ENCODE measurements at places on chromosomes 7 and 10.

DNA sequence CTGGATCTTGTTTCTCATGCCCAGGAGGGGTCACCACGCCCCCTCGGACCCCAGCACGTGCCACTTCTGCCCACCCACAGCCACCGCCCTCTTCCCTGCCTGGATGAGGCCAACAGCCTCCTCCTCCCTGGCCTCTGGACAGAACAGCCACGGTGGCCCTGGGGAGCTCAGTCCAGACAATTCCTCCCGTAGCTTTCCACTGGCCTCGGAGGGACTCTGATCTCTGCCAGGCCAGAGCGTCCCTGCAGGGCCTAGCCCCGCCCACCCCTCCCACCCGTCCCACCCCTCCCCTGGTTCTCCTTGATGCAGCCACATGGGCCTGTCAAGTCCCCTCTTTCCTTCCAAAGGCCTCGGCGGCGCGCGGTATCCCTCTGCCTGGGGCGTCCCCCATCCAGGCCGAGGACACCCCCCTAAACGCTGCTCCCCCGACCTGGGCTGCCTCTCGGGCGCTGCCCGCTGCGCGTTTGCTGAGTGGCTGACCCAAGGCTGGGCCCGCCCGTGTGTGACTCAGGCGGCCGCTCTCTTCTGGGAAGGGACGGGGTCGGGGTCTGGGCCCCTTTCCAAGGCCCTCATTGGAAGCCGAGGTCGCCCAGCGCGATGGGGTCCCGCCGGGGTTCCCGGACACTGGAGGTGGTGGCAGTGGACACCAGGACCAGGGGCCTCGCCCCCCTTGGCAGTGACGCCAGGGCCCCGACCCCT, 557 bp downstream of the TMEM120A start:
- peak; percentile 24 for DNase-seq

- DNase-seq, result no peak
Observed at GRCh38 chr7:140605337-140605736, 35.3 kb downstream of the DENND2A start.

DNA sequence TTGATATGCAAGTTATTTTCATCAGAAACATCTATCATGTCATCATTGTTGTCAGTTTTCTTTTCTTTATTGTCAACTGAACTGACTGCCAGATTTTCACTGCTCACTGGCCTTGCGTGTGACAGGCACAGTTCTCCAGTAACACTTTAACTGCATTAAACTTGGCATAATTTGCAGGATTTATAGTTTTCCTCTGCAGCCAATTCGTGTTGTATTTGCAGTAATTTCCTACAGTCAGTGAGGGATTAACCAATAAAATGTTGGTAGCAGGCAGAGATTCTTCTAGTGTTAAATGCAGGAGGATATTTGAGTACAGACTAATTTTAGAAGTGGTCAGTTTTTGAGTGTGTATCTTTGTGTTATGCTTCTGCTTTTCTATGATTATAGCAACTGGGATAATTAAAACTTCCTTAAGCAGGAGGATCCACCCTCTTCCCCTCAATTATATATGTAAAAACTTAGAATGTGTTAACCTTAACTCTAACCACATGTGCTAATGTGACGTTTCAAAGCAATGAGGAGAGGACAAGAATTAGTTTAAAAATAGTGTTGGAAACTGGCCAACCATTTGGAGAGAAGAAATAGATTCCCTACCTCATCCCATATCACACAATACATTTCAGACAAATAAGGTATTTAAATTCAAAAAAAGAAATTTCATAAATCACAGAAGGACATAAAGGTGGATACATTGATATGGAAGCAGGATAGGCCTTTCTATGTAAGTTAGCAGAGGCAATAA, 365.5 kb upstream of the BMPER start:
- no peak for DNase-seq

DNA sequence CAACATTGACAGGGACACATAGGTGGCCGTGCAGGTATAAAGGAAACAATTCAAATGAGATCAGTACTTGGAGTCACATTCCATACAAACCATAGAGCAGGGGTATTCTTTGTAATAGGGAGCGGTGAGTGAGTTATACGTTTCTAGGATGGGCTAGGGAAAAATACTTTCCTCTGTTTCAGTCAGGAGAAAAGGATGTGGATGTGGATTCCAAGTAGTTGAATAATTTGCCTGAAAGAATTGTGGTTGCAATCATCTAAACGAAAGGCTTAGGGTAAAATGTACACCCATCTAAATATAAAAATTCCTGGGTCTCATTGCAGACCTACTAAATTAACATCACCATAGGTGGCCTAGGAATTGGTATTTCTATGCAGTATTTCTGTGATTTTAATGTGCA, 270.7 kb upstream of the IGFBP3 start:
- no peak for DNase-seq

DNA sequence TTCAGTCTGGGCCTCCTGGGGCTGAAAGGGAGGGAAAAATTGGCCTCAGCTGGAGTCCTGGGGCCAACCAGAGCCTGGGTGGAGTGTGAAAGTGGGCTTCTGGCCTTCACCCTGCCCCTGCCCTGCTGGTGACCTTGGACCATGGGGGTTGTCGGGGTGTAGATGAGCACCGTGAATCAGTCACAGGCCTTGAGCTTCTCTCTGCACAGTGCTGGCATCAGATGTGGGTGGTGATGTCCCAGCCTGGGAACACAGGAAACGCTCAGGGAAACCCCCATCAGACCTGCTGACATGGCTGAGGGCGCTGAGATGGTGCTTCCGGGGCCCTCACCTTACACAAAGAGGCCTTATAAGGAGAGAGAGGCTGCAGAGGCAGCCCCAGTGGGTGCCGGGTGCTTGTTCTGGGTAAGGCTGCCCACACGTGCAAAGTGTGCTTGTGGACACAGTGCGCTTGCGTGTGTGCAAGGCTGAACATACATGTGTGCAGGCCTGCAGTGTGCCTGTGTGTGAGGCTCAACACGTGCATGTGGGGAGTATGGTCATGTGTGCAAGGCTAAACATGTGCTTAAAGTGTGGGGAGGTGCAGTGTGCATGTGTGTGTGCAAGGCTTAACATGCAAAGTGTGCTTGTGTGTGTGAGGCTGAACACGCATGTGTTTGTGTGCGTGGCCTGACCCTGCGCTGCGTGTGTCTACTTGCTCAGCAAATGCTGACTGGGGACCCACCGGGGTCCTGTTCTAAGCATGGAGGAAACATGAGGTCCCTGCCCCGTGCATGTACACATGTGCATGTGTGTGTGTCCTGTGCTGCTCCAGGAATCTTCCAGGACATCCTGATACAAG, 6.5 kb downstream of the ARPC1B start:
- DNase-seq, result no peak

DNA sequence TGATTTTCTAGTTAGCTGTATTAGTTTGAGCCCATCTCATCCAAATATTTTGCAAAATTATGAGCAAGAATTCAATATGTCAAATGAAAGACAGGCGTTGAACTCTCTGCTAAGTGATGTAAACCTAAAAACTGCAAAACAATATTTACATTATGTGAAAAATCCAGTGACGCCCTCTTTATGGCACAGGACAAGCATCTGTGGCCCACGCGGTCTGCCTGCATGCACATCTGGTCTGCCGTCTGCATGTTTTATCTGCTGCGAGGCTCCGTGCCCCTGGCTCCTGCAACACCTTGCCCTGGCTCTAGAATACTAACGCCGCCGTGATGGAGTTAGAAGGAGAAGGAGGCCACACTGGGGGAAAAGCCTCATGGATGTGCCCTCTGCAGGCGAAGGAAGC, 142.0 kb downstream of the SVIL start:
- DNase-seq, result no peak

- DNase-seq, result no peak
Observed at GRCh38 chr7:29424295-29424983, 139.2 kb upstream of the PRR15 start.

- no peak for DNase-seq
Observed at GRCh38 chr10:35552650-35553342, 52.3 kb upstream of the GJD4 start.

DNA sequence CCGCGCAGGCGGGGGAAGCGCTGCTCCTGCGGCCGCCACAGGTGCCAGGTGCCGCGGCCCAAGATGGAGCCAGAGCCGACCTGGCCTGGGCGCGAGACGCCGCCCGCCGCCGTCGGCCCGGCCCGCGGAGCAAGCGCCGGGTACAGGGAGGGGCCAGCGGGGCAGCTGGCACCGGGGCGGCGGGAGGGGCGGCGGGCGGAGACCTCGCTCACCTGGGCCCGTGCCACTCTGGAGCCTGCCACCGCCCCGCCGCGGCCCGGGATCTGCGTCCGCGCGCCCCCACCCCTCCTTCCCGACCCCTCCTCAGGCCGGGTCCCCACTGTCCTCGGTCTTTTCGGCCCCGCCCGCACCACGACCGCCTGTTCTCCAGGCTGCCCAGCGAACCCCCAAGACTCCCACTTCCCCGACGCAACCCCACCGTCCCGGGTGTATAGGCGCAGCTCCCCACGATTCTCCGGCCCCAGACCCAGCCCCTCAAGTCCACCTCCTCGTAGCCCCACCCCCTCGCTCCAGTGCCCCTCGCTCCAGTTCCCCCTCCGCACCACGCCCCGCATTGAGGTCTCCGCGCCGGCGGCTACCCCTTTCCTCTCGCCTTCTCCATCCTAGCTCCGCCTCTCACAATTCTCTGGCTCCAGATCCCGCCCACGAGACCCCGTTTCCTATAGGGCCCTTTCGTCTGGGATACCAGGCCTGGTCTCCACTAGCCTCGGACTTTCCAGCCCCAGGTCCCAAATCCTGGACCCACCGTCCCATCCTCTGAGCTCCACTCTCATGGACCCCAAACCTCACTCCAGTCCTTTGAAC, at the start of gene GPRIN2:
Gene GPRIN2 (minus strand): TSS at position 144 of the 804 bp plus-strand sequence. CDS start 5,922 bp downstream, outside the sequence.
- DNase-seq, result no peak

GRCh38 chr7:7798510-7798909, 80.1 kb upstream of the RPA3 start:
- DNase-seq, result no peak

DNA sequence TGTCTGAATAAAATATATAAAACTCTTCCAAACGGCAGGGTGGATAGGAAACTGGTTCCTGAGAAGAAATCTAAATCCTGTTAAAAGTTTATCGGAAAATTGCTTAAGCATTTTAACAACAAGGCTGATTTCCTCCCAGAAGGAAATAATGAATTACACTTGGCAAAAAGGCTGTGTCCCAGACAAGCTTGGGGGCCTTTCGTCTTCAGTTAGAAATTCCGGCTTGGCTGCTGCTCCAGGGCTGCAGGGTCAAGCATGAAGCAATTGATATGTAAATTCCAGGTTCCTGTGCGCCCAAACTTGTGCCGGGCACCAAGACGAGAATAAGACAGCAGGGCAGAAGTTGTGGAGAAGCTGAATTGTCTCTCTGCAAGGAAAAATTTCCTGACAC, 38.0 kb upstream of the LBX1 start:
- DNase-seq, result no peak

- no peak for DNase-seq
Observed at GRCh38 chr10:16909961-16910792, 93.0 kb upstream of the RSU1 start.

- no peak for DNase-seq
Observed at GRCh38 chr7:139990142-139990535, 72.6 kb downstream of the PARP12 start.

GRCh38 chr10:104049504-104050250, 36.0 kb downstream of the COL17A1 start:
- DNase-seq, result no peak

- peak; percentile 53 for DNase-seq
Observed at GRCh38 chr7:149261829-149262617, at the start of gene ZNF783. Gene ZNF783, plus strand, starts transcription at chr7:149262196. Its CDS starts 138 bp downstream, at chr7:149262334.

DNA sequence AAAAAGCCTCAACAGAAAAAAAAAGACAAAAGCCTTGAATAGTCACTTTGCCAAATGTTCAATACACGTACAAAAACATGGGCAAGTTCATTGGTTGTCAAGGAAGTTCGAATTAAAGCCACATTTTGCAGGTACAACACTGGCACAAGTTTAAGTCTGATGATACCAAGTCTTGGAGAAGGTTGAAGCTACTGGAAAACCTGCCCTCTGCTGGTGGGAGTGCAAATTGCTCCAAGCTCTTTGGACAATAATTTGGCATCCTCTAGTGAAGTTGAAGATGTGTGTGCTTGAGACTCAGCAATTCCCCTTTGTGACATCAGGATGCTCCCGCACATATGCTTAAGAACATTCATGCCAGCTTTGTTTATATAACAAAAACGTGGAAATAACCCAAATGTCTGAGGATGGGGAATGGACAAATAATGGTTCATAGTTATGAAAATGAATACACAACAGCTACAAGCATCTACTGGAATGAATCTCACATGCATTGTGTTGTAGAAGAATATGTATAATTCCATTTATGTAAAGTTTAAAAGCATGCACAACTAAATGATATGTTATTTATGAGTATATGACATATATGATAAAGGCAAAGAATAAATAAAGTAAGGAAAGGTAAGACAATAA, 120.0 kb upstream of the PLPP4 start:
- peak; percentile 30 for DNase-seq

DNA sequence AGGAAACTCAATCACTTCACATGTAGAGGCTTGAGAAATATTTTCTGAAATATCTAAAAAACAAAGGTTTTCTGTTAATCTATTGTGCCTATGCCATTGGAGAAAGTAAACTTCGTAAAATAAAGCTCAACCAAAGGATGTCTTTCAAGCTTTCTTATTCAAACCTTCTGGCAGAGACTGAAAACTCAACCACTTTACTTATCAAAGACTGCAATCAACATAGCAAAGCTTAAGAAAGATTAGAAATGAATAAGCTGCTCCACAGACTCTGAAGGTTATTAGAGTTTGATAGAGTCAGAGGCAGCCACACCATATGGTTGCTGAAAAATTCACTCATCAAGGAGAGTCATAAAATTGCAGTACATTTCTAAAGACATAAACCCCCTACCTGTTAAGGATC, 245.8 kb upstream of the MEOX2 start:
- DNase-seq, result no peak

GRCh38 chr10:2207246-2207922, 470.1 kb upstream of the ADARB2 start:
- no peak for DNase-seq

DNA sequence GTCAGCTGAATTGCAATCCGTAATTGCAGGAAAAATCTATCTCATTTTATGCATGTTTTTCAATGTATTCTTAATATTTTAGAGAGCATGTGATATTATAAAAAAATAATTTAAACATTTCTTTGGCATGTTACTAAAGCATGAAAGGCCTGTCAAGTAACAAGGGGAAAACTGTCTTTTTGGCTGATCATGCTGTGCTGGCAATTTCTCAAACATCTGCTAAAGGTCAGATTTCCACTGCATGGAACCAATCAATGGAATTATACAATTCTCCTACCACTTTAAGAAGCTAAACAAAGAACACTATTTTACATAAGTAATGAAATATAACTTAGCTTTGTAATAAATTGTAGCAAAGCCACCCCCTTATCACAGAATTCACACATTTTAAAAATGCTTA, 49.4 kb downstream of the JMJD1C start:
- no peak for DNase-seq
